ENCODE measurements at places on chromosomes 16 and 17.

- DNase-seq = no peak
These were observed 10.3 kb downstream of the ZNF469 start for GRCh38 chr16:88393034-88393433.

GRCh38 chr17:62692721-62693431, 65.4 kb downstream of the MRC2 start:
- no peak for DNase-seq

GRCh38 chr17:10748531-10749181, 18.8 kb upstream of the TMEM220 start:
- no peak for DNase-seq

DNA sequence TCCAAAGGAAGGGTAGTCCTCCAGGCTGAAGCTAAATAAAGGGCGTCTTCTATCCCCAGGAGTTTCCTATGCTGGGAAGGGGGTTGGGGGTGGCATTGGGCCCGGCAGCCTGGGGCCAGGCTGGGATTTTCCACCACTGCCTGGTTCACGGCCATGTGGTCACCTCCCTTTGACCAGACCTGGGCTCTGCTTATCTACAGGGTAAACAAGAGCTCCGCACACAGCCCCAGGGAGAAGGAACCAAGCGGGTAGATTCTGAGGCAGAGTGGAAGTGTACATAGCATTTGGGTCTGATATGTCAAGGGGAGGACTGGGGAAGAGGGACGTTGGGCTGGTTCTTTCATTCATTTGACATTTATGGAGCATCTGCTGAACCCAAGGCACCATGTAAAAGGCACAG, 27.2 kb upstream of the TMEM220 start:
- DNase-seq = no peak

DNA sequence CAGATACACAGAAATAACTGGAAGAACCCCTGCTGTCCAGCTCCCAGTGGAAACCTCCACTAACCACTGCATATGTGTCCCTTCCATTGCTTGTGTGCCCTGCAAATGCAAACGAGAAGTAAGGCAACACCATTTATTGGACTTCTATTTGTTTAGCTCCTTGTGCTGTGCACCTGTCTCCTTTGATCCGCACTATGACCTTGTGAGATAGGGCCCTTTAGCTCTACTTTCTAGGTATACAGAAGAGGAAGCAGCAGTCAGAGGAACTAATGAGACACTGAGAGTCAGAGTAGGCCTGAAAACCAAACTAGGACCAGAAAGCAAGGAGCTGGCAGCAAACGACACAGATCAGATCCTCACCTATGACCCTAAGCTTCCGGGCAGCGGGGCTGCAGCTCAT, 22.4 kb downstream of the SOX9 start:
- no peak for DNase-seq

GRCh38 chr16:54489225-54490111, 202.9 kb upstream of the IRX3 start:
- no peak for DNase-seq

DNA sequence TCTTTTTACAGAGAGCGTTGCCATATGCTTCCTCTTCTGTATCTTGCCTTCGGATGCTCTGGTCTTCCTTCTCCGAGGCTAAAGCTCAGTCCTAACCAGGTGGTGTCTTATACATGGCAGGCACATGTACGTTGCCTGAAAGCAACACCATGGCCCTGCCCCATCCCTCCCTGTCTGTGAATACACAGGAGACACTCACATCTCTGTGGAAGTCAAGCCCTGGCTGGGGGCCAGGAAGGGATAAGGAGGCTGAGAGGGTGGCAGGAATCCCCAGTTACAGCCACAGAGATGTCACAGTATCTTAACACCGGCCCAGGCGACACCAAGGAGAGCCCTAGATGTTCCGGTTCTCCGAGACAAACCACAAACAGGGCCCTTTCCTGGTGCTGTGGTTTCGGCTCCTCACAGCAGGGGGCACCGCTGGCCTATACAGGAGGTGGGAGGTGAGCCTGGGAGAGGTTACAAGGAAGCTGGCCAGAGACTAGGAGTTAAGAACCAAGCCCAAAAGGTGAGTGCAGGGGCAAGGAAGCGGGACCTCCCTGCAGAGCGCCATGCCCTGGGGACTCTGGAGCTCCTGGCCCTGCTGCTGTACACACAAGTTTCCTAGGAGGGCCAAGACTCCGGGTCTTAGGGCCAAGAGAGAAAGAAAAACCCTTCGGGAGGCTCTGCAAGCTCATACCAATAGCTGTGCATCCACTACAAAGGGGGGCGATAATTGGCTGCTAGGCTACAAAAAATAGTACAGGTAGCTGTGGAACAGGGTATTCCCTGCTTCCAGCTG, 41.7 kb downstream of the SRL start:
- peak; percentile 12 for DNase-seq

DNA sequence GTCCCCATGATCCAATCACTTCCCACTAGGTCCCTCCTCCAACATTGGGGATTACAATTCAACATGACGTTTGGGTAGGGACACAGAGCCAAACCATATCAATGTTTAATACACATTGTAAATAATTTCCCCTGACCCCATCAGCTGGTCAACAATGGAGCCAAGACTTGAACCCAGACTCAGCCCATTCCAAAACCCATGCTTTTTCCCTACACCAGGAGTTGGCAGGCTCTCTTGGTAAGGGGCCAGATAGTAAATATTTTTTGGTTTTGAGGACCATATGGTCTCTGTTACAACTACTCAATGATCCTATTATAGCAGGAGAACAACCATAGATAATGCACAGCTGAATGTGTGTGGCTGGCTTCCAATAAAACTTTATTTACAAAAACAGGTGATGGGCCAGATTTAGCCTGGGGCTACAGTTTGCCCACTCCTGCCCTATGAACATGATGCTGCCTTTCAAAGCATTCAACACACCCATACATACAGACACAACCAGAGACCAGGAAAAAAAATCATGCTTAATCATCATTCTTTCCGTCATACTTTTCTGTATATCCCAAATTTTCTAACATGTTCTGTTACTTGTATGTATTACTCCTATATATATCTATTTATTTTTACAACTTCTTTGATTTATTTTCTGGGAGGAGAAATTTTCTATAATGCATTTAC, 22.1 kb upstream of the MSI2 start:
- no peak for DNase-seq

DNA sequence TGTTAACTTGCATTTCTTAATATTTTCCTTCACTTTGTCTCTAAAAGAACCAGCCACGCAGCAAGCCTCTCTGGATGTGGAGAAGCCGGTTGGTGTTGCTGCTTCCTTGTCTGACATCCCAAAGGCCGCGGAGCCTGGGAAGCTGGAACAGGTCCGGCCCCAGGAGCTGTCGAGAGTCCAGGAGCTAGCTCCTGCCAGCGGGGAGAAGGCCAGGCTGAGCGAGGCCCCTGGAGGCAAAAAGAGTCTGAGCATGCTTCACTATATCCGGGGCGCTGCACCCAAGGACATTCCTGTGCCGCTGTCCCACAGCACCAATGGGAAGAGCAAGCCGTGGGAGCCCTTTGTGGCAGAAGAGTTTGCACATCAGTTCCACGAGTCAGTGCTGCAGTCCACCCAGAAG, 22.8 kb downstream of the GINS2 start:
- no peak for DNase-seq

- DNase-seq = no peak
These were observed 10.1 kb downstream of the HMOX2 start for GRCh38 chr16:4486126-4486893.

GRCh38 chr17:28500712-28501379, 5.3 kb upstream of the FOXN1 start:
- DNase-seq = no peak

GRCh38 chr17:4733073-4733531, 1.9 kb downstream of the MED11 start:
- no peak for DNase-seq

DNA sequence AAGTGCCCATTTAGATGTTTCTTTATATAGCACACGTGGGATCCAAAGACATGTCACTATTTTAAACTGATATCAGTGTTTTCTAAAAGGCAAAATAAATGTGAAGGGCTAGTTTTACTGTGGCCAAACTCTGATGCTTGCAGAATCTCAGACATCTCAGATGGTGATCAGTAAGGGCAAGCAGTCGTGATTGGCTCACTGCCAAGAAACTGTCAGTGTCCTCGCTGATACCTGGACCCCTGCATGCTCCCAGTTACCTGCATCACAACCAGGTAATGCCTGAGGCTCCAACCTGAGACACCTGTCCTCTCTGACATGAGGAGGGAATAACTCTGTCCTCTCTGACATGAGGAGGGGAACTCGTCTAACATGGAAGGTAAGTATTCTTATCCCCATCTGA, 114.0 kb downstream of the SPECC1 start:
- DNase-seq = no peak

DNA sequence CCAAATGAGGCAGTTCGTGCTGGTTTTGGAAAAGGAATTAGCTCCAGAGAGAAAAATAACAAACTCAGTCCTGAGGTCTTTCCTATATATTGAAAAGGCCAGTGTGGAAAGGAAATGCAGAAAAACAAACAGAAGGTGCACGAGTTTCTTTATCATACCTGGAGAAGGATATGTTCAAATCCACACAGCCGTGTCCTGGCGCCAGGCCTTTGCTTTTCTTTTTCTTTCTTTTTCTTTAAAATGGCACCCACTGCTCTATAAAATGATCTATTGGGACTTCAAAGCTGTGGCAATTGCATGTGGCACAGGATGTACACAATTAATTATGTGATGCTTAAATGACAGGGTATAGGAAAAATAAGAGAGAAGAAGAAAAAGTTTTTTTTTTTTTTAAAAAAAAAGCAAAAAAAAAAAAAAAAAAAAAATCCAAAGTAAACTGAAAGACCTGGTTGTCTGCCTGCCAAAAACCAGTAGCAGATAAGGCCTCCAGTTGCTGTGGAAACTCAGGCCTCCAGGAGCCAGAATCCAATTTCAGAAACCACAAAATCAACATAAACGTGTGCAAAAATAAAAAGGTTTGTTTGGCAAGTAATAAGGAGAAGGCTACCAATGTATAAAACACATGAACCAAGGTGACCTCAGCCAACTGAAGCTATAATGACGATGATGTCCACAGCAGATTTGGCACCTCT, 957.6 kb upstream of the SOX9 start:
- DNase-seq = no peak

GRCh38 chr17:83113792-83114191, 34.4 kb downstream of the METRNL start:
- no peak for DNase-seq

All from stimulated activated CD8-positive, alpha-beta memory T cell treated with anti-CD3 and anti-CD28 coated beads, Interleukin-15, amount 100 ng/mL, for 48 hours (primary cell).